ENCODE measurements at places on chromosomes 2 and 18.

DNA sequence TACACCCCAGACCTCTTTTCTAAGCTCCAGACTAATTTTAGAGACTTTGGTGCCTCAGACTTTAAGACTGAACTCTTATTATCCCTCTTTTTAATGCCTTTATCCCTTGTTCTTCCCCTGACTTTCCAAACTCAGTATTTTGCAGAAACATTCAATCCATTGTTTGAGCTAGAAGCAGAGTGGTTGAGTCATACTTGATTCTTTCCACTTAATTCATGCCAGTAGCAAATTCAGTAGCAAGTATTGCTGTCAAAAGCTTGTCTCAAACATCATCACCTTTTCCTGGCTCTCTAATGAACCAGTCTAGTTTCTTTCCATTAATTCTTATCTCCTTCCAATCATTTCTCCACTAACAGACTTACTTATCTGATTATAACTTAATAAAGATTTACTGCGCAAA is 699.7 kb upstream of the ZNF804A start:
- DNase-seq = no peak

- no peak for DNase-seq
Observed at GRCh38 chr2:206457188-206457634, 13.9 kb downstream of the ADAM23 start.

GRCh38 chr18:11096839-11097750 is 52.3 kb downstream of the PIEZO2 start:
- DNase-seq = no peak

DNA sequence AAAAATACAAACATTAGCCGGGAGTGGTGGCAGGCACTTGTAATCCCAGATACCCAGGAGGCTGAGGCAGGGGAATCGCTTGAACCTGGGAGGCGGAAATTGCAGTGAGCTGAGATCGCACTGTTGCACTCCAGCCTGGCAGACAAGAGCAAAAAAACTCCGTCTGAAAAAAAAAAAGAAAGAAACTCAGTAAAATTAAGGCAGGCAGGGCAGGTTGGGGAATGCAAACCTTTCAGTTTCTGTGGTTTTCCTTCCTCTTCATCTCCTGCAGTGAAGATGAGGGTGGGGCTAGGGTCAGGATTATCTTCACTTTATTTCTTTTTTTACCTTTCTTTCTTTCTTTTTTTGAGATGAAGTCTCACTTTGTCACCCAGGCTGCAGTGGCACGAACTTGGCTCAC is 43.2 kb upstream of the PSME4 start:
- no peak for DNase-seq

DNA sequence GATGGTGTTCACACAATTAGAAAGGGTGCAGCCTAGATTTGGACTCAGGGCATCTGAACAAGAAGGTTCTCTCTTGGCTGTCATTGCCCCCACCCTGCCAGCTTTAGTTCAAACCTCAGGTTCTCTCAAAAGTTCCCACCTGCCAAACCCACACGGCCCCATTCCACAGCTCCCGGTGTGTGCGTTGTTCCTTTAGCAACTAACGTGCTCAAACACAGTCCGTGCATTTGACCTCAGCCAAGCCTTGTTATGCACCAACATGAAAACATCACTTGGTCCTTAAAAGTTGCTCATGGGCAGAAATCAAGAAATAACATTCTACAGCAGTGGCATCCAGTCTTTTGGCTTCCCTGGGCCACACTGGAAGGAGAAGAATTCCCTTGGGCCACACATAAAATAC is 32.0 kb downstream of the LOXHD1 start:
- no peak for DNase-seq

- DNase-seq = no peak
Observed at GRCh38 chr18:13223311-13224143, 5.0 kb downstream of the LDLRAD4 start.

- DNase-seq = no peak
Observed at GRCh38 chr2:237877576-237878307, 18.3 kb downstream of the RAMP1 start.

GRCh38 chr2:239882331-239882732 is 142.8 kb downstream of the NDUFA10 start:
- no peak for DNase-seq

- DNase-seq = no peak
Observed at GRCh38 chr2:98842136-98842535, 93.9 kb downstream of the CRACDL start.

DNA sequence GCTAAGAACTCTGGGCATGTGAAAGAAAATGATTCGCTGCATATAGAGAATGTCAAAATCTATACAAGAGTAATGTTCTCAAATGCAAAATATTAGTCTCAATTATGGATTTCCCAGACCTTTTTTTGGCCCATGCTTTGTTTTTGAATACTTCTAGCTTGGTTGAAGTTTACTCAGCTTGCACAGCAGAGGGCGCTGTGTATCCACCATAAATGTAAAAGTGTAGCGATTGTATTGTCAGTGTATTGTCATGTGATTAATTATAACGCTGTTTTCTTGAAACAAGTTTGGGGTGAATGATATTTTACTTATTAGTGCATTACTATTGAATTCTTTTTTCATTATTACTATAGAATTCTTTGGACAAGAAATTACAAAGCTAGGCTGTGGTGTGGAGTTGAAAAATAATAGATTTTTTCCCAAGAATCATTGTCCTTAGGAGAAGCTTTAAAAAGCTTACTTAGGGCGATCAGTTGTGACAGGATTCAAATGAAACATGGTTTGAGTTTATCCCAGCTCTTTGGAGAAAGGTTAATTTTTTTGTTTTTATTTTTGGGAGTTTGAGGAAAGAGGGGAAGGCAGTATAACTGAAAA is 98.3 kb downstream of the PIK3C3 start:
- DNase-seq = peak; percentile 34

- DNase-seq = no peak
Observed at GRCh38 chr2:198664321-198664720, 793.4 kb downstream of the SATB2 start.

DNA sequence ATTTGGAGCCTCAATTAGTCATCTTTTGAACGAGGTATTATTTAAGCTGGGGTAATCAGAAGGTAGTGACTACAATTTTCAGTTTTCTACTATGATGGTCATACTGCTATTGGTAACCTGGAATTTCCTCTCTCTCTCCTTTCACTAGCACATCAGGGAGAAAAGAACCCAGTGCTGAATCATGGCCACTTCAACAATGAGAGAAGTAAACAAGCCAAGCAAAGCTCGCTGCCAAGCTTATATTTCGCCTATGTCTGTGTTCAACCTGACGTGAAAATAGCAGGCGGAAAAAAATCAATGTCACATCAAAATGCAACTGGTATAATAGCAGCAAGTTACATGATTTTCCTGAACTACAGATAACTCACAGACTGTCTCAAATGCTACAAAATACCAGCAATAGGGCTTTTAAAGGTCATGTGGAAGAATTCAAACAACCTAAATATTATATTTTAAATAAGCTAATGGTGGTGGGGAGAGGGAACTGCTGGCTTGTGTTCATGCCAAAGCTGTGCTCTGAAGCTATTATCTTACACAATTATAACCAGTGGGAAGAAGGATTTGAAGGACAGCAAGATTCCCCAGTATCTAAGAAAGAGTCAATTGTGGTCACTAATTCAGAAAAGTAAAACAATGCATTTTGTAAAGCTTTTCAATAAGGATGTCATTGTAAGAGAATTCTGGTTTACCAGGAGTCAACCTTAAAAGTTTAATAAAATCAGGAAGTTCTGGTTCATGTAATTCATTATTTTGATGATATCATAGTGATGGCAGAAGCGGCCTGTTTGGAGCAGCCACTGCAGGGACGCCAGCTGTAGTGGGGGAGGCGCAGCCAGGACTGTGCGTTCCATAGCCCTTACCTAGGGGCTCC is 38.0 kb downstream of the RNF152 start:
- no peak for DNase-seq

DNA sequence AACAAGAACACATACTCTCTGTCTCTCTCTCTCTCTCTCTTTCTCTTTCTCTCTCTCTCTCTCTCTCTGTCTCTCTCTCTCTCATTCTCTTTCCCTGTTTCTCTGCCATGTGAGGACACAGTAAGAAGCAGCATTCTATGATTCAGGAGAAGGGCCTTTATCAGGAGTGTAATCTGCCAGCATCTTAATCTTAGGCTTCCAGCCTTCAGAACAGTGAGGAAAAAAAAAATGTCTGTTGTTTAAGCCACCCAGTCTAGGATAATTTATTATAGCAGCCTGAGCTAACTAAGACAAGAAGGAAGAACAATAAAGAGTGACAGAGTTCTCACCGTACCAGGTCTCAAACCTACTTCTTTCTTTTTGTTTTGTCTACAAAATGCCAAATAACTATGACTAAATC is 399.4 kb downstream of the SOCS6 start:
- DNase-seq = no peak

DNA sequence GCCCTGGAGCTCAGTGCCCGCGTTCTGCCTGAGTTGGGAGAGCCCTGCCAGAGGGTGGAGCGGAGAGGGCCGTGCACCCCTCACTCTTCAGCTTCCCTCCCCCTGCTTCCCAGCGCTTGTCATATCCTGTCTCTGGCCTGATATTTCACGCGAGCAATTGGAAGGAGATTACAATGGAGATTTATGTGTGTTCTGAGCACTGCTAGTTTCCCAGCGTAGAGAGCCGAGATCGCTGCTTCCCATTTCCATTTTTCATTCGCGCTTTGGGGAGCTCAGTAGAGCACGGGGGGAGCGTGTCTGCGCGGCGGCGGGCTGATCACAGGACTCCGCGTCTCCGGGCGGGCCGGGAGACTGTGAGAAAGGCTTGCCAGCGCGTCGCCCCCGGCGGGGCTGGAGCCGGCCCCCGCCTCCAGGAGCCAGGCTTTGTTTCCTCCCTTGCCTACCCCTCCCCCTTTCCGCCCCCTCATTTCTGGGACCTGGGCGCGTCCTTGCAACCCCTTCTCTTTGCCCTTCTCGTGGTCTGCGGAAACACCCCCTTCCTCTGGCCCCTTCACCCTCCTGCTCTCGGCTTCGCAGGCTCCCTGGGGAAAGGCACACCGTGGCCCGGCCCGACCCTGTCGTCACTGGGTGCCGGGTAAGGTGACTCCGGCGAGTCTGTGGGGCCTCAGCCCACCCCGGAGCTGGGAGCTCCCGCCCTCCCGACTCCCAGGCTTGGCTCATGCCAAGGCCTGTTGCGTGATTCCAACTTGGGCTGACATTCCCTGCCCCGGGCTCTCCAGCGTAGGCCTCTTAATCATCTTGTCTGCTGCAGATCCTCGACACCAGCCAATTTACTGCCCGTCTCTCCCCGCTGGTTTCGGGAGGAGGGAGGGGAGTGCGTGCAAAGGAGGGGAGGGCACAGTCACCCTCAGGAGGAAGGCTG is 5.8 kb downstream of the DLX2 start:
- DNase-seq = peak; percentile 87

DNA sequence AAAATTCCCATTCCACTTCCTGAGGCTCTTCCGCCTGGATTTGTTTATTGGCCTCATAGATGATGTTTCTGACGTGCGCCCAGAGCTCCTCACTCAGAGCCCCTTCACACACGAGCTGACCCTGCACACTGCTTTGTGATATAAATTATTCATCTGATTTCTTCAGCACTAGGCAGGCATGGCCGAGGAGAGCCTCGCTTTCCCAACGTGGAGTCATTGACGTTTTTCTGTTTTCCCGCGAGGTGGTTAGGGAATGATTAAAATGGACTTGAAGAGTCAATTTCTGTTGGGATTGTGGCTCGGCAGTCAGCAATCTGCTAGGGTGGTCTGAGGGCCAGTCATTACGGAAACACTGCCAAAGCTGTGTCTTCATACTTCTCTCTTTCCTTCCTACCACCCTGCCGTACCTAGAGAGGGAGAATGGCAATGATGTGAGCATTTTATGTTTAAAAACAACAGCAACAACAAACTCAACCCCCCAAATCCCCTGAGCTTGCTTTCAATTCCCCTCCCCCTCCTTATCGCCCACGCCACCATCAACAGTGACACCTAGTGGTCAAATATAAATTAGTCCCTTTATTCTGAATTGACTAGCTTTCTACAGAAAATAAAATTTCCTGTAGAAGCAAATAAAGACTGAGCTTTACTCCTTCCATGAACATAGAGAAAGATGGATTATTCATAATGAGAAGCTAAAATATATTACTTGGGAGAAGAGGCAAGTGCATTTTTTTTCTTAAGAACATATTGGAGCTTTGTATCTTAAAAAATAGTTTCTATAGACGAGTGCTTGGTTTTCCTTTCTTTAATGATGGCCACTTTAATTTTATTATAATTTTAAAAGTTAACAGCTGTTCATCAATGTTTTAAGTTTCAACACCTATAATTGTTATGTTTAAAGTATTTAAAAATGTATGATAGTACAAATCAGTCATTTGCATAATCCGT is 285.1 kb downstream of the MTX2 start:
- DNase-seq = peak; percentile 55

DNA sequence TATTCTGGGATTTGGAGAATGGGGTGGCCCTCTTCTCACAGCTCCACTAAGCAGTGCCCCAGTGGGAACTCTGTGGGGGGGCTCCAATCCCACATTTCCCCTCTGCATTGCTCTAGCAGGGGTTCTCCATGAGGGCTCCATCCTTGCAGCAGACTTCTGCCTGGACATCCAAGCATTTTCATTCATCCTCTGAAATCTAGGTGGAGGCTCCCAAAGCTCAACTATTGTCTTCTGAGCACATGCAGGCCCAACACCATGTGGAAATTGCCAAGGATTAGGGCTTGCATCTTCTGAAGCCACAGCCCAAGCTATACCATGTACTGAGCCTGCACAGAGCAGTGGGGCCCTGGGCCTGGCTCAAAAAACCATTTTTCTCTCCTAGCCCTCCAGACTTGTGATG is 162.4 kb upstream of the CWC22 start:
- no peak for DNase-seq

DNA sequence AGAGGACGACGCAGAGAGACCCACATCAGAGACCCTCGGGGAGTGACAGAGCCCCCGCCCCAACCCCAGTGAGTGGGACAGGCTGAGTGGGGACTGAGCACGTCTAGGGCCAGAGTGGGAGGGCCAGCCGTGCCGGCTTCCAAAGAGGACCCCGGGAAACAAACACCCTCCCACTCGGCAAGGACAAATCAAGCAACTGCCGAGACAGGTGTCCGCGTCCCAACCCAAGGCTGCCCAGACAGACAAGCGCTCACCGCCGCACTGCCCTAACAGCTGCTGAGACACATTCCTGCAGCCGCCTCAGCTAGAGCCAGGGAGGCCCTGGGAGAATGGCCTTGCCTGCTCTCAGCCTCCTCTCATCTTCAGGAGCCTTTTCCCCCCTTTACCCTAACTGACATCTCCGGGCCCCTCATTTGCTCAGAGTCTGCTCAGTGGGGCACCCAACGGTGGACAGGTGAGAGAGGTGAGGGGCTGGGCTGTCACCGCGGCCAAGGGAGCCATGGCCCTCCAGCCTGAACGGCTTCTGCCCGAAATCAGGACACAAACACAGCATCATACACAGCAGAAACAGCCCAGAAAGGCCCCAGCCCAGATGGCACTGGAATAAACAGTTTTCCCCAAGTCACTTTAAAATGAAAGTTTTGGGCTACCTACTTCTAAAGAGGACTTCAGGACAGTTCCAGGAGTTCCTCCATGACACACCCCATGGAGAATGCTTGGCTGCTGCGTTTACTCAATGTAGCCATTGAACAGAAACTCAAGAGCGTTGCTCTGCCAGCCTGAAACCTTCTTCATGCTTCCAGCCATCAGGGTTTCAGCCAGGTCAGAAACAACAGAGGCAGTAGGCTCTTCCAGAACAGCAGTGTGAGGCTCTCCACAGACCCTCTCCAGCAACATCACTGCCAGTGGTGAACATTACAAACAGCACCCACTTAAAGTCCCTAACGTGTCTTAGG is 23.6 kb downstream of the SLC66A2 start:
- DNase-seq = no peak
